ENCODE measurements at places on chromosomes 16 and 17.

GRCh38 chr17:50918933-50919296 lies 52.8 kb upstream of the TOB1 start:
- DNase-seq = no peak

GRCh38 chr17:57953705-57954396 lies 1.4 kb downstream of the CUEDC1 start:
- DNase-seq = no peak

- no peak for DNase-seq
Measured at GRCh38 chr17:41653892-41654677, 29.7 kb upstream of the KRT17 start.

DNA sequence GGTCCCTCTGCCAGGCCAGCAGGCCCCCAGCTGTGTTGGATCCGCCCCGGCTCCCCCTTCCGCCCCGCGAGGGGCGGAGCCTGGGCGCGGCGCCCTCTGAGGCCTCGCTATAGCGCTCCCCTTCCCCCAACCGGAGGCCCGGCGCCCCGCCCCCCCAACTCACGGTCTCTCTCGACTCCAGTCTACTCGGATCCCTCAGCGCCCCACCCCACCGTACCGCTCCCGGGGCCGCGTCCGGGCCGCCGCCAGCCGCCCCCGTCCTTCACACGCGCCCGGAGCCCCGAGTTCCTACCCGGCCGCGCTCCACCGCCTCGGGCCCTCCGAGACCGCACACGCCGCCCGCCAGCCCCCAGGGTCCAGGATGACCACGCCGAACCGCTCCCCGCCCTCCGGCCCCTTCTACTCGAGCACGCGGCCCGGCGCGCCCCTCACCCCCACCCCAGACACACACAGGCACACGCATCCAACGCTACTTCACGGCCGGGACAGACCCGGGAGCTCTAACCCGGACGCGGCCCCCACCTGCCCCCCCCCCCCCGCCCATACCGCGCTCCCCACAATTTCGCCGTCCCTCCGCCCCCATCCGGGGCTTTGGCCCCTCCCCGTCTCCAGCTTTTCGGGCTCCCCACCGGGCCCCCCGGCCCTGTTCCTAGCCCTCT lies 1.4 kb downstream of the PHF23 start:
- DNase-seq = peak; percentile 75

GRCh38 chr16:64543031-64543430 lies 578.8 kb downstream of the CDH11 start:
- no peak for DNase-seq

GRCh38 chr17:66175892-66176291 lies 16.0 kb downstream of the CEP112 start:
- no peak for DNase-seq

DNA sequence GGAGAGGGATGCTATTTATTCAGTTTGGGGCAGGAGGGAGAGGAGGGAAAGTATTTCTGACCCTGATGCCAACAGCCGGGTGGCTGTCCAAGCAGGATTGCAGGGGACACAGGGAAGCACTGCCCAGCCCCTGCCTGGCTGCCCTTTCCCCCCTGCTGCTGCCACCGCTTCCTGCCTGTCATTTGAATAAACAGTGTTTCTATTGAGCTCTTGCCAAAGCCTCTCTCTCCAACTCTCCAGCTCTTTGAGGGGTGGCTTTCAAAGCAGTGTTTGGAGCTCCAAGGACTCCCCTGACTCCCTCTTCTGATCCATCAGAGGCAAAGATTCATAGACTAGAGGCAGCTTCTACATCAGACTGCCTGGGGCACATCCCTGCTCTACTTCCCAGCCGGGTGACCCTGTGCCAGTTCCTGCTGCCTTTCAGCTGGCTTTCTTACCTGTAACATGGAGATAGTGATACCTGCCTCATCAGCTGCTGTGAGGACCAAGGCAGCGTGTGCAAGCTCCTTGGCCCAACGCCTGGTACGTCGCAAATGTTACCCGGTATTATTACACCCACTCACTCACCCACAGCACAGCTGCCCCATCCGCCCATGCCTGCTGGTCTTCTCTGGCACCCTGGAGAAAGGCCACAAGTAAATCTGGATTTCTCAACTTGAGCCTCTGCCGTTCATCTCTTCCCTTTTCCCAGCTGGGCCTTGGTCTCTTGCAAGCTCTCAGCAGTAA lies 9.5 kb downstream of the PROCA1 start:
- no peak for DNase-seq

- no peak for DNase-seq
Measured at GRCh38 chr17:43556292-43556691, 10.2 kb upstream of the ETV4 start.

- DNase-seq = peak; percentile 48
Measured at GRCh38 chr17:39916918-39917317, 1.5 kb downstream of the GSDMB start.

DNA sequence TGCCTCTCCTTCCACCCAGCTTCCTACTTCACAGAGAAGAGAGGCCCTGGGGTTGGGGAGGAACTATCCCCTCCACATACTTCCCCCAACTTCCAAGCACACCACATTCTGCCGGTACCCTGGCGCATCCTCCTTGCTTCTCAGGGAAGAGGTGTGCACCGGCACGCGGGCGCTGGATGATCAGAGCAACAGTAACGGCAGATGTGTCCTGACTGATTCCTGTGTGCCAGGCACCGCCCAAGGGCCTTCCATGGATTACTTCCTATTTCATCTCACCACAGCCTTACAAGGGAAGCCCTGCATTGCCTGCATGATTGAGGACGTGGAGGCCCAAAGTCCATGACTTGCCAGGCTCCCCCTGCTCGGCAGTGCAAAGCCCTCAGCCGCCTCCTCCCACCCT lies 21.1 kb upstream of the MLKL start:
- no peak for DNase-seq

DNA sequence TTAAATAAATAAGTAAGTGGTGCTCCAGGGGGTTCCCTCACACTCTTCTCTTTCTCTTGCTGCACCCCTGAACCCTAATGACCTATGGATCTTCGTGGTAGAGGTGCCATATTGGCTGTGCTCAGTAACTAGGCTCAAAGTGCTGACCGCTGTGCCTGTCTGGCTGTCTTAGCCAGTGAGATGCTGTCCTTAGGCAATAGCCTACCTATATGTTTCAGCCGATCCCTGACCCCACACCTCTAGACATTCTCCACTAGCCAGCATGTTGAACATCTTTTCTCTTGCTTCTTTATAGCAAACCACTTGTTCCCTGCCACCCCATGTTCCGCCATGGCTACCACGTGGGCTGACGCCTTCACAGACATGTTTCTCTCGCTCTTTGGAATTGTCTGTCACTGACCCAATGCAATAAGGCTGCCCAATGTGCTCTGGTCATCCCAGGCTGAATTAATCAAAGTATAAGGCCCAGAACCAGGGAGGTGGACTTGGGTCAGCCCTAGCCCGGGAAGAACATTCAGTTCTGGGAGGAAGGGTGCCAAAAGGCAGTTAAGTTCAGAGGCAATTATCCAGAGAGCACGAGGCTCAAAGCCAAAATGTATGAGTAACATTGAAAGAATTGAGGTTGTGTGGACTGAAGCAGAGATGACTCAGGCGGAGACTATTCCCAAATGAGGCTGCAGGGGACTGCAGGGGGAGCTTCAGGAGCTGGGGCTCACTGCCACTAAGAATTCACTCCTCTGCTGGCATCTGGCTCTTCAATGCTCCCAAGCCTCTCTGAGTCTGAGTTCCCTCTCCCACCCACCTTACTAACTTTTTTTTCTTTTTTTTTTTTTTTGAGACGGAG lies 28.7 kb upstream of the TNRC6A start:
- peak; percentile 98 for DNase-seq

- DNase-seq = peak; percentile 41
Measured at GRCh38 chr17:69473841-69474831, 59.6 kb downstream of the MAP2K6 start.

GRCh38 chr16:85707528-85708095 lies 18.9 kb upstream of the GINS2 start:
- DNase-seq = no peak

DNA sequence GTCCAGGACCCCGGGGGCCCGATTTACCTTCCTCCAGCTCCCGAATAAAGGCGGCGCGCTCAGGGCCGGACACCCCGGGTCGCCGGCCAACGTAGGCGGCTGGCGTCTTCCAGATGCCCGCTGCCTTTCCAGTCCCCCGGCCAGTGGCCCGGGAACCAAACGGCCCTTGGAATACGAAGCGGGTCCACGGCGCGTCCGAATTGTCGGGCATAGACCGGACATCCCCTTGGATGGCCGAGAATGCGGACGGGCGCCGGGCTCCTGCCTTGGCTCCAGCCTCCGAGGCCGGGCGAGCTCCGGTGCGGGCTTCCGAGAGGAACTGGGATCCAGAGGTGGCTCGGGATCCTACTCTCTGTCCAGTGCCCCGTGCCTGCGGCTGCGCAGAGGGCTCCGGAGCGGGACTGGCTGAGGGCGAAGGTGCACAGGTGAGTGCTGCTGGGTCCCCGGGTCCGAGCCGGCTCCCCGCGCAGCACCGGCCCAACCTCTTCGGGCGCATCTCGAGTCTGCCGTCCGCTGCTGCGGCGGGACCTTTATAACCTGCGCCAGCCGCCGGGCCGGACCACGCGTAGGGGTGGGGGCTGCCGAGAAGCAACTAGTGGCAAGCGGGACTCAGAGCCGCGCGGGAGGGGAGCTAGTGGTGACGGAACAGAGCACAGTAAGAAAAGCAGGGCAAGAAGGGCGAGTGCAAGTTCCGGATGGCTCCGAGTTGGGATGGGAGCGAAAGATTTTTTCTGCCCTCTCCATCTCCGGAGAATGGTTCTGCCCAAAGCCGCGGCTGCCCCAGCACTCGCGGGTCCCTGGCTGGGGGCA lies at the start of gene HAP1:
Gene HAP1 (minus strand): TSS at position 505 of the 810 bp plus-strand sequence. CDS start 9 bp downstream, at position 496.
- peak; percentile 17 for DNase-seq

DNA sequence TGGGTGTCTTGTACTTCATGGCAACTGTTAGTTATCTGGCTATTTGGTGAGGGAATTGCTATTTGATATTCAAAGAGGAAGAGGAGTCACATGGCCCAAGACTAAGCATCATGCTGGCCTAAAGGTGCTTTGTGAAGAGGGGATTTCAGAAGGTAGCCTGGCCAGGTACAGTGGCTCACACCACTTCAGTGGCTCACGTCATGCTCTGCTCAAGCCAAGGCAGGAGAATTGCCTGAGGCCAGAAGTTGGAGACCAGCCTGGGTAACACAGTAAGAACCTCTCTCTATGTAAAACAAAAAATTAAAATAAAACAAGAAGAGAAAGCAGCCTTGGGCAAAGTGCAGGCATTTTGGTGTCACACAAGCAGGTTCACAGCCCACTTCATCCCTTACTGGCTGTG lies 6.4 kb upstream of the MT1B start:
- no peak for DNase-seq

- DNase-seq = peak; percentile 47
Measured at GRCh38 chr16:77250400-77250799, 51.2 kb downstream of the SYCE1L start.

- DNase-seq = no peak
Measured at GRCh38 chr16:50269061-50269705, 2.8 kb downstream of the ADCY7 start.

GRCh38 chr17:45869676-45870341 lies 24.5 kb upstream of the MAPT start:
- peak; percentile 14 for DNase-seq

DNA sequence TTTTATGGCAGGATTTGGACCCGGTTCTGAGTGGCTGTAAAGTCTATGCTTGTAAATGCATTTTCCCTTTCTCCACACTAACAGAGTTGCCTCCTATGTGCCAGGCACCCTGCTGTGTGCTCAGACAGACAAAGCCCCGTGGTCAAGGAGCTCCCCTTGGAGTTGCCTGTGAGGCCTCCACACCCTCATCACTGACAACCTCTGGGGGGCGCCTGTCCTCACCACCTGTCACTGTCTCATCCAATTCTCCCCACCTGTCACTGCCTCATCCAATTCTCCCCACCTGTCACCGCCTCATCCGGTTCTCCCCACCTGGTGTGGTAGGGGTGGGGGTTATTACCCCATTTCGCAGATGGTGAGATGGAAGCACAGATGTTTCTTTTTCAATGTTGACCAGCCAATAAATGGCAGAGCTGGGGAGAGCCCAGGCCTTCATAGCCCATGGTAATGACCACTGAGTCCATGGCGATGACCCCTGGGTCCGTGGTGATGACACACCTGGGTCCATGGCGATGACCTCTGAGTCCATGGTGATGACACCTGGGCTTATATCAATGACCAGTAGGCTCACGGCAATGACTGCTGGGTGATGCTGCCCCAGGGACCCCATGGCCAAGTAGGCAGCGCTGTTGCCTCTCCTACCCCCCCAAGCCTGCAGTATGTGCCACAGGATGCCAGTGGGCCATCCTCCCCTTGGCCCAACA lies 150.1 kb downstream of the IRF8 start:
- no peak for DNase-seq

DNA sequence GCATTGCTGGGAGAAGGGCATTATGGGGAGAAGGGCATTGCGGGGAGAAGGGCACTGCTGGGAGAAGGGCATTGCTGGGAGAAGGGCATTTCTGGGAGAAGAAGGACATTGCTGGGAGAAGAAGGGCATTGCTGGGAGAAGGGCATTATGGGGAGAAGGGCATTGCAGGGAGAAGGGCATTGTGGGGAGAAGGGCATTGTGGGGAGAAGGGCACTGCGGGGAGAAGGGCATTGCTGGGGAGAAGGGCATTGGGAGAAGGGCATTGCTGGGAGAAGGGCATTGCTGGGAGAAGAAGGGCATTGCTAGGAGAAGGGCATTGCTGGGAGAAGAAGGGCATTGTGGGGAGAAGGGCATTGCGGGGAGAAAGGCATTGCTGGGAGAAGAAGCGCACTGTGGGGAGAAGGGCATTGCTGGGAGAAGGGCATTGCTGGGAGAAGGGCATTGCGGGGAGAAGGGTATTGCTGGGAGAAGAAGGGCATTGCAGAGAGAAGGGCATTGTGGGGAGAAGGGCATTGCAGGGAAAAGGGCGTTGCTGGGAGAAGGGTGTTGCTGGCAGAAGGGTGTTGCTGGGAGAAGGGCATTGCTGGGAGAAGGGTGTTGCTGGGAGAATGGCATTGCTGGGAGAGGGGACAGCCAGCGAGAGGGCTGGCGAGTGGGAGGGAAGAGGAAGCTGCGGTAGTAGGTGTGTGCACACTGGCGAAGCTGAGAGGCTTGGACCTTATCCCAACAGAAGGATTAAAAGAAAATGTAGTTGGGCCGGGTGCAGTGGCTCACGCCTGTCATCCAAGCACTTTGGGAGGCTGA lies 4.6 kb upstream of the PYDC1 start:
- no peak for DNase-seq

DNA sequence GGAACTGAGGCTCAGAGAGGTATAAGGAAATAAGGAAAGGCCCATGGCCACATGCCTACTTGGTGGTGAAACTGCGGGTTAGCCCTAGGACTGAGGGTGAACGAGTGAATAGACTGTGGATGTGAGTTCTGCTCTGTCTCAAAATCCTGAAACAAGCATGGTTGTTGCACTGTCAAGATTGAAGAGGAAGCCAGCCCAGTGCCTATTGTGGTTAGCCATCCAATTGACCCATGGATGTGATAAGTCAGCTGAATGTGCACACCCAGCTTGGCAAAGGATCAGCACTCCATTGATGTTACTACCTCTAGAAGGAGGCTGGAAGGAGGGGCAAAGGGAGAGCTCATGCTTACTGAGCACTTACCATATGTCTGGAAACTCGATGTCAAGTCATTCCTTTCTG lies 4.5 kb downstream of the TMEM114 start:
- no peak for DNase-seq

- DNase-seq = no peak
Measured at GRCh38 chr16:68279726-68280558, 15.6 kb downstream of the SLC7A6 start.

- DNase-seq = no peak
Measured at GRCh38 chr17:76642994-76643393, 563 bp downstream of the ST6GALNAC1 start.

- DNase-seq = no peak
Measured at GRCh38 chr16:26194526-26194925, 502.8 kb downstream of the HS3ST4 start.

GRCh38 chr16:29900102-29900887 lies at the start of gene ASPHD1:
Gene ASPHD1 (plus strand): TSS chr16:29900488. CDS start chr16:29900972, 484 bp downstream.
- peak; percentile 78 for DNase-seq
